ENCODE measurements at places on chromosomes 2 and 18.
A peak's percentile ranks its signal among the peaks of the same experiment; 100 is the strongest.

DNA sequence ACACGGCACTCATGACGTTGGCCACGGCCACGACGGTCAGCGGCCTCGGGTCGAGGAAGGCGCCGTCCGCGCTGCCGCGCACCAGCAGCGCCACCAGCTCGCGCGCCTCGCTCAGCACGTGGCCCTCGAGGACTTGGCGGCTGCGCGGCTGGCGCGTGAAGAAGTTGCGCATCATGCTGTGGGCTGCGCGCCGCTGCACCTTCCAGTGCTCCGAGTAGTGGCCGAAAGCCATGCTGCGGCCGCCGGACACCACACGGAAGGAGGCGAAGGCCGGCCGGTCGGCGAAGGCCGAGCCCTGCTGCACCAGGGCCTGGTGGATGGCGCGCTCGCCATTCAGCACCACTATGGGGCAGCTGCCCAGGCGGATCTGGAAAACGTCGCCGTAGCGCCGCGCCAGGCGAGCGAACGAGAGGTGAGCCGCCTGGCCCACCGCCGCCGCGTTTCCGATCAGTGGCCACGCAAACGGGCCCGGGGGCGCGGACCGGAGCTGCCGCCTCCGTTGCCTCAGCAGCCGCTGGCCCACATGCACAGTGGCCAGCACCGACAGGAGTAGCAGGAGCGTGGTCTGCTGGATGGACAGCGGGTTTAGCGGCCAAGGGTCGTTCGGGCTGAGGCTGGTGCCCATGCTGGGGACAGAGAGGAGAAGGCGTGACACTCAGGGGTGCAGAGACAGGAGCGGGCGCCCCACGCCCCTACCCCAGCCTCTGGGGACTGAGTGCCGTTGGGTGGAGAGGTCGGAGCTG, 1.0 kb downstream of the CYP1B1 start:
- DNase-seq, result no peak

GRCh38 chr2:56449002-56449431, 265.2 kb downstream of the CCDC85A start:
- DNase-seq, result no peak

- DNase-seq, result no peak
Measured at GRCh38 chr2:101912545-101912944, 79.2 kb upstream of the IL1R2 start.

DNA sequence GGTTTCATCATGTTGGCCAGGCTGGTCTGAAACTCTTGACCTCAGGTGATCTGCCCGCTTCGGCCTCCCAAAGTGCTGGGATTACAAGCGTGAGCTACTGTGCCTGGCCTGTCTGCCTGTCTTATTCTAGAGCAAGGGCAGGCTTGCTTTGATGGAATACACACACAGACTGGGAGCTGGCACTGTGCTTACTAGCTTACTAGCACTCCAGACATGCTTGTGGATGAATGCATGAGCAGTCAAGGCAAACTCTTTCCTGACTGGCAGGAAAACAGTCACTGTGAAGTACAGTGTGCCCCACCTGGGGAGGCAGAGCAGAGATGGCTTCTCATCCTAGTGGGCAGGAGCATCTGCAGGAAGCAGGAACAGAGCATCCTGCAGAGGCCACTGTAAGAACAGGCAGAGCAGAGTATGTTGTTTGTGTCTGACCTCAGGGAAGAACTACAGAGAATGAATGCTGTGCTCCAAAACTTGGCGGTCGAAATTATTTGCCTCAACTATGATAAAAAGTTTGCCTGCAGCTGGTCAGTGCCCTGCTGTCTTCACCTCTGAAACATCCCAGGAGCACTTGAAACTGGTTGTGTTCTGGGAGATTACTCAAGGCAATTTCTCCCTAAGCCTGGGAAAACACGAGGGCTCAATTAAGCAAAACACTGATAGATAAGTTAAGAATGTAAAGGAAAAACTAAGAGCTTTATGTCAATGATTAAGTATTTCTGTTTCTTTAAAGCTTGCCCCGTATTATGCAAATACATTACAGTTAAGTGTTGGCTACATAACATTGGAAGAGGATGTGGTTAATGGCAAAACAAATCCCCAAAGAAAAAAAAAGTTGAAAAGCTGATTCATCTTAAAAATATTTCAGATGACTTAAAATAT, 102.4 kb downstream of the VAPA start:
- DNase-seq, result peak; percentile 77

DNA sequence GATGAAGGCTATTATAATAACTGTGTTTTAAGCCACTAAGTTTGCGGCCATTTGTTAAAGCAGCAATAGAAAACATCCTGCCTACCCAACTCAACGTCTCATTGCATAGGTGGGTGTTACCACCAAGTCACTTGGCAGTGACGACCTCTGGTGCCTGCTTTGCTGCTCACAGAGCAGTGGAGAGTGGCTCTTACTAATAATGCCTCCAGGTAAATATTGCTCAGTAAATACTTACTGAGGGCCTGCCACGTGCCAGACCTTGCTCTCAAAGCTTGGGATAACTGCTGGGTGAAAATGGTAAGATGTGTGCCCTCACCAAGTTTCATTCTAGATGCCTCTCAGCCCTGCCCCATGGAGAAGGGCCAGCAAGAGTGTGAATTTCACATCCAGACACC, 27.7 kb downstream of the ITGA6 start:
- no peak for DNase-seq

DNA sequence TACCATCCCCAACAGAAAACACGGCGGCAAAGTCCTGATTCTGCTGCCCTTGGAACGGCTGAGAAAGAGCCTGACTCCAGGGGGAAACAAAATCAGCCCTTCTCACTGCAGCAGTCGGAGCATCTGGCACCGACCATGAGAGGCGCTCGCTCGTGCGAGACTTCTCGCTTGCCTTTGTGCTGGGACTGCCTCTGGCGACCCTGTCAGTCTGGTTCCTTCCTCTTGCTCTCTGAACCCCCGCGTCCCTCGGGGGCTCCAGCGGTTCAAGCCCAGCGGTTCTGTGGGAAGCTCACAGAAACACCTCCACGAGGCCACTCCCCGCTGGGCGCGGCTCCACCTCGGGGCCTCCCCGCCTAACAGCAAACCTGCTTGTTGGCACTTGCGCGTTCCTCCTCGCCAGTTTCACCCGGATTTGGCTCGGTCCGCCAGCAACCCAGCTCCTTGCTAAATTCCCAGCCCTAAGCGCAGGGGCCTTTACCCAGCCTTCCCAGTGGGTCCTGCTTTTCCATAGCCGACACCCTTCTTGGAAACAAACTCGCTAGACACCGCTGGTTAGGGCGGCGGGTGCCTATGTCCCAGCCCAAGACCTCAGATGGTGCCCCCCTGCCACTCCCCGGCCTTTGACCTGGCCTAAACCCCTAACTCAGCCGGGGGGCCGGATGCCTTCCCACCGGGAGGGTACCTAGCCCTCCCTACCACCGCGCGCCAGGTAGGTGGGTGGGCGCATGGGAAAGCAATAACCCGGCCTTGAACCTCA, 2.2 kb downstream of the RND3 start:
- DNase-seq, result peak; percentile 72

DNA sequence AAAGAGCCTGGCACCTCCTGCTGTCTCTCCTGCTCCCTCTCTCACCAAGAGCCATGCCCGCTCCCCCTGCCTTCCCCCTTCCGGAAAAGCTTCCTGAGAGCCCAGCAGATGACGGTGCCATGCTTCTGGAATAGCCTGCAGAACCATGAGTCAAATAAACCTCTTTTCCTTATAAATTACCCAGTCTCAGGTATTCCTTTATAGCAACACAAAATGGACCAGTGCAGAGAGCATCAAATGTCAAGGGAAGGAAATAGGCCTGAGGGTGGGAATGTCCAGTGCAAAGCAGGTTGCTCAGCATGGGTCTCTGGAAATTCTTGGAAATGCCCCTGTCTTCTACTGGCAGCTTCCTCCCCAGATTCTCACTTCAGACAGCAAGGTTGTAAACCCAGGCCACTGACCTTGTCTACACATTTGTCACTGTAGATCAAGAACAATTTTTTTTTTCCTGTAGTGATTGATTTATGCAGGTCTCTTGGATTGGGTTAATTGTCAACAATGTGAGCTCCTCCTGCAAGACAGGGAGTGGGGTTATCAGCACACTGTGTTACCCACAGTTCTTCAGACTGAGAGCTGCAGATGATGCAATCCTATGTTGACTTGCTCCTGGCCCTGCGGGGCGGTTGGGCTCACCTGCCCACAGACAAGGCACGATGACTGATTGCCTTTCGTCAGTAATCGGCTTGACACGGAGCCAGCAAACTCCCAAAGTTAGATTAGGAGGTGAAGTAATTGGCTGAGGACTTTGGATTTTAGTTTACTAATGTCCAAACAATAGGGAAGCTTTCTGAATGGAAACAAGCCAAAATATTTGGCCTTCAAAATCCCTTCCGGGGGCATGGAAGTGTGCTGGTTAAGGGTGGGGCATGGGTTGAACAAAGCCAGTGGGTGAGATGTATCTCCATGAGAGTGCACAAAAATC, 5.4 kb upstream of the BOD1L2 start:
- DNase-seq, result no peak

GRCh38 chr18:31983976-31984375, 34.6 kb upstream of the RNF125 start:
- no peak for DNase-seq

- no peak for DNase-seq
Measured at GRCh38 chr2:109080757-109081156, 48.2 kb upstream of the SH3RF3 start.

DNA sequence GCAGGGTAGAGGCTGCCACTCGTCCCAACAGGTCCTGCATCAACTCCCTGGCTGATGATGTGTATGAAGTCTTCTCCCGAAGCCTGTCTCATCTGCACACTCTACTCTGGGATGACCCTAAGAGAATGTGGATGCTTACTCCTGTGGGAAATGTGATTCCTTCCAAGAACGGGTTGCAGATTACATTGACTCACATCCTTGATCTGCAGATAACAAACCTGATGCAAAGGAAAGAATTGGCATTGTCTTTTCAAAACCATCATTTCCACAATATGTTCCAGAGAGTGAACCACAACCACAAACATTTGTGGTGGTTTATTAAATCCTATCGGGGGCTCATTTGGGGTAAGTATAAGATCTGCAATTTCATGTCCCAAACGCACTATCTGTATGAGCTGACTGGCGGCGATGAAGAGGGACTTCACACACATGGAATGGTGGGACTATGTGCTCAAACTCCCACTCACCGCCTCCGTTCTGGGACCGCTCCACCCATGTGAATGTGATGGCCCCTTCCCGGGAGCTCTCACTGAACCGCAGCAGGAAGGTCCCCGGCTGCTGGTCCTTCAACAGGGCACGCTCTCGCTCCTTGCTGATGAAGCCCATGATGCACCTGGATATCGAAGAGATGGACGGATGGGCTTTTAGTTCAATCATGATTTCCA, 35.5 kb downstream of the STAT1 start:
- DNase-seq, result peak; percentile 89

GRCh38 chr2:208406474-208407451, at the start of gene PTH2R:
Gene PTH2R, plus strand, starts transcription at chr2:208406792. Its CDS starts 252 bp downstream, at chr2:208407044.
- DNase-seq, result no peak

- DNase-seq, result peak; percentile 23
Measured at GRCh38 chr2:162090109-162090508, 16.1 kb upstream of the DPP4 start.

GRCh38 chr2:64525317-64525613, 1.1 kb downstream of the AFTPH start:
- DNase-seq, result no peak

- DNase-seq, result no peak
Measured at GRCh38 chr2:196758474-196759377, 40.8 kb downstream of the GTF3C3 start.

DNA sequence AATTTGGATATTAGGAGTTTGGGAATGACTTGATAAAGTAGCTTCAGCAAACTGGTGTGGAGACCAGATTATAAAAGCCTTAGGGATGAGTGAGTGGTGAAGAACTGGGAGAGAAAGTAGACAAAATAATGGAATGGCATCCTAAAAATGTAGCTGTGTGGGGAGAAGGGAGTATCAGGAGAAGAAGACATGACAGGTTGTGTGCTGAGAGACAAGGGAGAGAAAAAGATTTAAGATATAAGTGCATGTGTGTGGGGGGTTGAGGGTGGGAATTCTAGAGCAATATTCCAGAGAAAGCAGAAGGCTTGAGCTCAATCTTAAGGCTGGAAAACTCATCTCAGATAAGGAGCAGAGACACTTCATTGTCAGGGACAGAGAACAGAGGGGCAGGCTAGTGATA, 159.5 kb downstream of the HNMT start:
- DNase-seq, result no peak

DNA sequence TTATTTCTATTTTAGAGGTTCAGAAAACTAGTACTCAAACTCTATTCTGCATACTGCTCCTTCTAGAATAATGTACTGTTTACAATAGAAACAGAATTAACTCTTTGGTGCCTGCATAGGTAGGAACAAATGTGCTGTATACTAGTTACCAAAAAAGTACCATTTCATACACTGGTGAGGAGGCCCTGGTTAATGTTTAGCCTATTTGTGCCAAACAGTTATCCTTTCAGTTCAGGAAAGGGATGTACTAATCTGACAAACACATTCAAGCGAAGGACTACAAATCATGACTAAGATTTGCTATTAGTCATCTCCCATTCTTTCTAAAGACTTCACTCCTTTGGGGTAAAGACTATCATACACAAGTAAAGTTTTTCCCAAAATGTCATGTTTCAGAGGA, 47.4 kb downstream of the EXOC6B start:
- DNase-seq, result peak; percentile 75

- DNase-seq, result no peak
Measured at GRCh38 chr18:61596296-61596695, 263.1 kb downstream of the CDH20 start.

- DNase-seq, result no peak
Measured at GRCh38 chr18:54415086-54415485, 57.4 kb downstream of the C18orf54 start.

GRCh38 chr18:22286585-22286984, 117.2 kb downstream of the GATA6 start:
- peak; percentile 51 for DNase-seq

- no peak for DNase-seq
Measured at GRCh38 chr2:10941383-10941782, 29.6 kb downstream of the KCNF1 start.

GRCh38 chr2:28433935-28434599, 41.4 kb downstream of the FOSL2 start:
- no peak for DNase-seq

DNA sequence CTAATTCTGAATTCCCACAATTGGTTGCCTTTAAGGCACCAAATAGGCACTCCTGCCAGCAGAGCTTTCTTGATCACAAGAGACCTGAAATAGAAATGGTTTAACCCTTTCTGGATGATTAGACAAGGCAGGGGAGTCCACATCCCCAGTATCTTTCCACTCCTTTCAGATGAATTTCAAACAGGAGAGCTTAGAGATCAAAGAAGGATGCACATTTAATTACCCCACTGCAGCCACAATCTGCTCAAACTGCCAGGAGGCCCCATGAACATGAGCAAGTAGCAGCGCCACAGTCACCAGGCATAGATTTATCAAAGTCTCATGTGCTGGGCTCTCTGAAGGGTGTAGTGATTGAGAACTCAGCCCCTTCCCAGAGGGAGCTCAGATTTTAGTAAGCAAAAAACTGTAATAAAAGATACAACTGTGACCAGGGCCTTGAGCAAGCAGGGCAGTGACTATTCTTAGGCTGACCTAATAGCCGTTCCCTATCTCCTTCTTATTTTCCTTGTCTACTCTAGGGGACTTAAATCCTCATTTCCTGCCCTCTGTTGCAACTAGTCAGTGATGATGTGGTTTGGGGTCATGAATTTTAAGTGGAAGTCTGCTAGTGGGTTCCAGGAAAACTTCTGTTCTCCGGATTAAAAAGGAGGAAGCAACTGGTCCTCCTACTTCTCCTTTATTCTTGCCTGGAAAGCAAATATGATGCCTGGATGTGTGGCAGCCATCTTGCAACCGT, 53.7 kb downstream of the SLC4A3 start:
- no peak for DNase-seq

- DNase-seq, result no peak
Measured at GRCh38 chr18:39435209-39435608, 1869.6 kb upstream of the CELF4 start.

Measured in HT1080 (cell line).